ENCODE measurements at places on chromosomes 2 and 18. TPM values are rescaled to one million over a fixed set of nuclear protein-coding genes. Genes with fewer than 3 reads are reported as not detected.

DNA sequence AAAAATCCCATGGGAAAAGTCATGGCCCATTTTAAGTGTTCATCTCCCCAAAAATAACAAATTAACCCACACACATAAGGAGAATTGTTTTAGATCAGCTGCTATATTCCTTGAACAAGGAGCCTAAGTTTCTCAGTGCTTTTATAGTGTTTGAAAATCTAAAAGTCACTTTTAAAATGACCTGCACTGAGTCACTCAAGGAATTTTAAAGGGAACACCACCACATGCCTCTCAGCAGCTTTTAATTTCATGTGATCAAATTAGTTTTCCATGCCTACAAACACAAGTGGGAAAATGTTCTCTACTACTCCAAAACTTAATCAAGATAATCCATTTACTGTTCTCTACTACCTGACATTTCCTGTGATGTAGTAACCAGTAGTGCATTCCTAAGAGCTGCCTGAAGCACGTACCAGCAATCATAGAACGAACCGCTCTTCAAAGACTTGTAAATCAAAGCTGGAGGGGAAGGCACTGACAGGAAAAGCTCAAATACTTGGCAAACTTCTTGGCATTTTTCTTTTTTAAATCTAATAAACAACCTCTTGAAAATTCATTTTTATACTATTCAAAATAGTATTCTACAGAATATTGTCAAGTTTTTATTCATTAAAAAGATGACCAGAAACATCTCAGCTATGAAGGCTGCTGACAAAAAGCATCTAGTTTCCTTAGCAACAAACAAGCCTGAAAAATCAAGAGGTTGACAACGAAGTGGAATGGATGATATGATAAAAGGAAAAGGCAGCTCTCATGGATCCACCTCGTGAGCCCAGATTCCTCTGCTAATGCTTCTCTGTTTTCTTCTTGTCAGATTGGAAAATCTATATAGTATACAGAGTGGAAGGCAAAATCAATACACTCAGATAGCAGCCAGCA is 37.2 kb downstream of the LRPPRC start:
- no peak for DNase-seq

GRCh38 chr18:35514752-35515459 is 17.1 kb upstream of the INO80C start:
- DNase-seq: no peak

- DNase-seq: peak; percentile 82
Observed at GRCh38 chr2:226649871-226650660, 149.6 kb downstream of the IRS1 start.

DNA sequence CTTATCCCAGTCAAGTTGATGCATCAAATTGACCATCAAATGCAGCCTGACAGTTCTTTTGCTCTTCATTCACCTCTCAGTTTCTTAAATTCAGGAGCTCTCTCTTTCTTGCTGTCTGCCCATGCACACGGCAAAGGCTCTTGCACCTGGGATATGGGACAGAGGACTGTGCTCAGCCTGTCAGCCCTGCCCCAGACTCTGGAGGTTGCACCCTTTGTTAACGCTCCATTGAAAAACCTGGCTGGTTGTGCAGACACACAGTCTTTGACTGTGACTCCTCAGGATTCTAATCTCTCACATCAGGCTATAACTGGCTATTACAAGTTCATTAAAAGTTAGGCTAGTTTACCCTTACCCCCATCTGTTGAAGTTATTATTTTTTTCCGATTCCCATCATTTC is 1032.5 kb downstream of the SOCS6 start:
- DNase-seq: no peak

DNA sequence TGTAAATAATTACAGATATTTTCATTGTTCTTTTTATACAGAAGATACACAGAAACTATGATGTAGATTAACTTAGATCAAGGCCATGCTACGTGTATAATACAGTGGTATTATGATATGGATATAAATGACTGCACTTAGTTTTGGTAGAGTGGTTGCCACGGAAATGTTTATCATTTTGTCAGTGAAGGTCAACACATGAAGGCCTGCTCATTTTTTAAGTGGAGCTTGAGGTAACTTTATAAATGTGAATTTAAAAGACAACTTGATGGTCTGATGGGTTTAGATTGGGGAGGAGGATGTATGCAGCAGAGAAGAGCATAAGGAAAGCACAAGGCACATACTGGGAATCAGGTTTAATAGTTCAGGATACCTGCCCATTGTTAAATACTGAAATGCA is 14.4 kb upstream of the BBS5 start:
- DNase-seq: no peak

The TCF23 gene
- not detected for polyA plus RNA-seq

The COPS9 gene
- polyA plus RNA-seq: 249 TPM

The BOLL gene
- not detected for polyA plus RNA-seq

All from brain (organoid and tissue), 16 donors.